NCI-H446 (cell line): ENCODE measurements at places on chromosomes 4 and X.

DNA sequence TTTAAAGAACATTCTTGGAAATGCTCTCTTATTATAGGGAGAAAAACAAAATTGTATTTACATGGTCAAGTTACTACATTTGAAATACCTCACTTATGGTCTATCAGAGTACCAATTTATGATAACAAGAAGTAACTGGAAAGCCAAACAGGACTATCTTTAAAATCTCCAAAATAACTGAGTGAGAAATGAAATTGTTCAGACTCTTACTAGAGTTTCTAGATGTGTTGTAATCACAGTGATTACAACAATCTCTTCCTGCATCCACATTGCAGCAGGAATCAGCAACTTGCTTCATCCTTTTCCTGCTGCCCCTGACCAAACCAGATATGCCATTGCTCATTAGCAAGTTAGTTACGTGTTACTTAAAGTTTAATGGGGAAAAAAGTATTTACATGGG lies 245.2 kb upstream of the SMIM31 start:
- no peak for DNase-seq

DNA sequence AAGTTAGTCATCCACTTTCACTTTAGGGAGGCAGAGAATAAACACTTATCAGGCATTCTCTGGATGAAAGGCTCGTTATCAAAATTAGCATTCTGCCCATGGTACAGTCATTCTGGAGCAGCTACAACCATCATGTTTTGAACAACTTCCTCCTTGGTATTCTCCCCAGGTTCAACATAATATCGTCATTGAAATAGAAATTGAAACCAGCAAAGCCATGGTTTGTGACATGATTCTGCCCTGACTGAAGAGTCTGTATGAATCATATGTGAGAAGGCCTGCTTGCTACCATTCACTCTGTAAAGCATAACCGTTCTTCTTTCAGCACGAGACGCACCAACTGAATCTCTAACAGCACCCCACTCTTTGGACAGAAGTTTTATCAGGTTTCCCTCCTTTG lies 127.5 kb upstream of the RADX start:
- DNase-seq, result no peak

GRCh38 chr4:81360737-81361136 lies 111.0 kb downstream of the RASGEF1B start:
- DNase-seq, result no peak

- DNase-seq, result no peak
Observed at GRCh38 chr4:35520059-35520458, 724.3 kb downstream of the ARAP2 start.

DNA sequence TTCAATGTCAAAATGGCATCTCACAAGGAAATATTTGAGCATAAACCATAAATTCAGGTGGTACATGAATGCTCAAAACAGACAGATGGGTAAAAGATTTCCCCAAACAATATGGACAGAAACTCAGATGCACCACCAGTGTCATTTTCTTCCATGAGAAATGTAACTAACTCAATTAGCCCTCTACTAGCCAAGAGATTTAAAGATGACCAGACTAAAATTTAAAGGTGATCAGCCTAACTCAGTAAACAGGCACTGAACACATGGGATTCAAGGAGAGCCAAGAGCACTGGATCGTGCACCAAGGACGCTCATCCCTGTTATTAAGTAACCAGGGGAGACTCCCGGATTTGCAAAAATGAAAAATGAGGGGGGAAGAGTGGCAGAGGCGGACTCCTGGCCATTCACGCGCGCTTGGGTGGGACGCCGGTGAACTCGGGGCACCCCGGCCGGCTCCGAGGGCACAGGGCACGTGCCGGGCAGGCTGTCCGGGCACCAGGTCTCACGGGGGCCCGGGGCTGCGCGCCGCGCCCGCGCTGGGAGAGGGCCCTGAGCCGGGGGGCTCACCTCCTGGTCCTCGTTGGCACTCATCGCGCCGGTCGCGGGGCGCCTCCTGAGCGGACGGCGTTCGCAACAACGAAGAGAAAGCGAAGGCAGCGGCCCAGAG lies 490 bp downstream of the RWDD4 start:
- no peak for DNase-seq

- DNase-seq, result no peak
Observed at GRCh38 chr4:123462007-123462406, 65.4 kb downstream of the SPRY1 start.

DNA sequence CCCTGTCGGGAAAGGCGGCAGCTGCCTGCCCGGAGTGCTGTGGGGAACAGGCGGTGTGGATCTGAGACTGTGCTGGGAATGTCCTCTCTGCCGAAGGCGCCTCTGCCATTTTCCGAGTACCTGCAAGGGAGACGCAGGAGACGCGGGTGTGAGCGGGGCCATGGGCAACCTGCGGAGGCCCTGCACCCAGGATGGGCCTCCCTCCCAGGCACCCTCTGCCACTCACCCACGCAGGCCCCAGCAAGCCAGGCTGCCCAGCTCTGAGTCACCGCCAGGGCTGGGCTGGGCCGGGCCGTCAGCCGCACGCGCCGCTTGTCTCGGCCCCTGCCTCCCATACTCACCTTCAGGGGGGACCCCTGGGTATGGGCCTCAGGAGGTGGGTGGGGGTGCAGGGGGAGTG lies 3.5 kb upstream of the FGFR3 start:
- DNase-seq, result no peak

GRCh38 chr4:18923496-18924161 lies 902.1 kb upstream of the LCORL start:
- DNase-seq, result no peak

DNA sequence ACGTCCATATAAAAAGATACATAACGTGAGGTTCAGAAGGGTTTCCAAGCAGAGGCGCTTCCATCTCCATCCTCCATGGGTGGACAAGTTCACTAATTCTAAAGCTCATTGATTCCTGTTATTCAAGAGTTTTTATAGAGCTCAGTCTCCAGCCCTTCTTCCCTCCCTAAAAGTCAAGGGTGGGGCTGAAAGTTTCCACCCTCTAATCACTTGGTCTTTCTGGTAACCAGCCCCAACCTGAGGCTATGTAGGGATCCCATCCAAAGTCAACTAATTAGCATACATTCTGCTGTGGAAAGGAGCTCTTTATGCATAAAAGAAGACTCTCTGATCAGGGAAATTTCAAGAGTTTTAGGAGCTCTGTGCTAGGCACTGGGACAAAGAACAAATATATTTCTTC lies 46.9 kb upstream of the VEGFC start:
- DNase-seq, result no peak
